ENCODE measurements at places on chromosomes 7 and 10. TPM values are rescaled to one million over a fixed set of nuclear protein-coding genes. Genes with fewer than 3 reads are reported as not detected.

Gene C10orf90
- not detected for total RNA-seq

Gene DDC
- total RNA-seq = 75.9 TPM

Gene UTF1
- not detected for total RNA-seq

Gene EVX1
- not detected for total RNA-seq

Gene KCP
- total RNA-seq = 0.23 TPM

Gene LRRC18
- total RNA-seq = not detected

Gene RBAK
- 16.1 TPM for total RNA-seq

Gene ENKUR
- total RNA-seq = 0.72 TPM

Gene CNPY1
- not detected for total RNA-seq

DNA sequence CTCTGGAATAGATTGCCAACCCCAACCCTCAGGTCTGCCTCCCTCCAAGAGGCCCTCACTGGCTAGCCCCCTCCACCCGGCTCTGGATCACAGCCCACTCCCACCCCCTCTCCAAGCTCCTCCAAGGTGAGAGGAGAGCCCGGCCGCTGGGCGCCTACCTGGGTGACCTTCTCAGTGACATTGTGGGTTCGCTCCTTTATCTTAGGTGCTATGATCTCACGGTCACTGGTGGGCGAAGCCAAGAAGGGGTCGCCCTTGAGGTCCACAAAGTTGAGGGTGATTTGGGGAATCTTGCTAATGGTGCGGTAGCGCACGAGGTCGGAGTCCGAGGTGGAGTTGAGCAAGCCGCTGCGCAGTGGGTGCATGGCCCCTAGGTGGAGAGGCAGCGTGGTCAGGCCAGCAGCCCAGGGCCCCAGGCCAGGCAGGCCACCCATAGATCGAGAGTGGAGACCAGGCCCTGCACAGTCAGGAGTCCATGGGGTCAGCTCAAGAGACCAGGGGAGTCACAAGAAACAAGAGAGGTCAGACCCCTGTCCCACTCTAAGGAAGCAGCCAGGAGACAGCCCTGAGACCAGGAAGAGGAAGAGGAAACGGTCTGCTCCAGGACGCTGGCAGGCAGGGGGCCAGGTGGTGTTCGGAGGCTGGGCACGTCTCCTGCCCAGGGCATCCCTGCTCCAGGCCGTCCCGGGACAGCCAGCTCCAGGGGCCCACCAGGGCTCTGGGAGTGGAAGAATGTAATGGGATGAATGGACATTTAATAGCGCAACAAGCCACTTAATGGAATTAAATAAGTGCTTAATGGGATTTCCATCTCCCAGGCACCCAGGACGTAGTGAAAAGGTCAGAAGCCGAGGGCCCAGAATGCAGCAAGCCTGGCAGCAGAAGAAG, 20.7 kb downstream of the KCNH2 start:
- no peaks in the 10 kb centered on the region for H3K4me1 ChIP-seq
- no peak for DNase-seq
- H3K36me3 ChIP-seq = no peaks in the 10 kb centered on the region
- no peaks in the 10 kb centered on the region for H3K27me3 ChIP-seq
- H3K4me3 ChIP-seq = no peak overlapping the region
- no peak overlapping the region for H3K27ac ChIP-seq

- H3K4me3 ChIP-seq = no peak overlapping the region
- peak overlapping the region; percentile 93 for H3K27ac ChIP-seq
- H3K4me1 ChIP-seq = peaks cover 32% of the 10 kb centered on the region
- H3K27me3 ChIP-seq = no peaks in the 10 kb centered on the region
Measured at GRCh38 chr10:103676851-103677417, 178.4 kb downstream of the SH3PXD2A start.

DNA sequence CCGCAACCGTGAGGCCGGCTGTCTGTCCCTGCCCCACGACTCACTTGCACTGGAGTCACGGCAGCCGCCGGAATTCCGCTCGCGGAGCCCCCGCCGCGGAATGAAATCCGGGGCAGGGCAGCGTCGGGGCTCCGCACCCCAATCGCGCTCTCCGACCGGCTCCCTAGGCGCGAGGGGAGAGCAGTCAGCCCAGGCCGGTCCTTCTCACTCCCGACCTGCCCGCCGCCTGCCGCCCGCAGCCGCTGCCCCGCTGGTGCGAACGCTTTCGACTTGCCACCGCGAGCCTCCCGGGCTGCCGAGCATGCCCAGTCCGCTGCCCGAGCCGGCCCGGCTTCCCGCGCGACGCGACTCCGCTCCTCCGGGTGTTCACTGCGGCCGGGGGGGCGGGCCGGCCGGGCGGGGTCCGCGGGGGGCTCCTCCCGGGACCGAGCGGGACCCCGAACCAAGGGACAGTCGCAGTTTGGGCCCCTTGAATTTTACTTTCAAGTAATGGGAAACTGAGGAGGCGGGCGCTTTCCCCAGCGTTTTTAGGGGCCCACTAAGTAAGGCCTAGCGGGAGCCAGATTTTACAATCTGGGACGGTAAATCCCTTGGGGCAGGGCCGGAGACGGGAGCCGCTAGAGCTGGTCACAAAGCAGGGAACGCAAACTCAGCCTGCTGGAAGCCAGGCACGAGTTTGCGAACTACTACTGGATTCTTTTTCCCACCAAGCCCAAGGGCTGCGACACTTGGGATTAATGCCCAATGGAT, at the start of gene SGMS1:
Gene SGMS1 (minus strand): TSS at position 294 of the 750 bp plus-strand sequence. CDS start 279,842 bp downstream, outside the sequence.
- peaks cover 11% of the 10 kb centered on the region for H3K4me1 ChIP-seq
- H3K27ac ChIP-seq = peak within 1 kb of the TSS; percentile 93
- H3K36me3 ChIP-seq = no peaks in the 10 kb centered on the region
- peak; percentile 88 for DNase-seq
- H3K27me3 ChIP-seq = no peaks in the 10 kb centered on the region
- H3K4me3 ChIP-seq = peak within 1 kb of the TSS; percentile 88

DNA sequence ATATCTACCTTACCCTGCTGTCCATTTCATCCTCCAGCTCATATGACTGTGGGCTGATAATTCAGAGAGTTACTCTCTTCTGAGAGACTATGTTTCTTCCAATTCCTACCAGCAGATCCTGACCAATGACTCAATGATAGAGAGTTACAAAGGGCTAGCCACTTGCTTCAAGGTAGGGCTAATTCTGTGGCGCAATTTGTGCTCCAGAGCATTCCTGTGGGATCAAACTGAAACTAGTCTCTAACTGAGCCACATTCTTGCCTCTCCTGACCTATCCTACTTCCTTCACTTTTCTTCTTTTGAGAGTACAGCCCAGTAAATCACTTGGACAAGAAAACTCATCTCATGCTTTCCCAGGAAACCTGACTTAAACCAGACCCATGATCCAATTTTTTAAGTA, 17.9 kb upstream of the ASZ1 start:
- DNase-seq = peak; percentile 9
- H3K27ac ChIP-seq = no peak overlapping the region
- H3K36me3 ChIP-seq = no peaks in the 10 kb centered on the region
- no peaks in the 10 kb centered on the region for H3K27me3 ChIP-seq
- 0 out of 2 replicates have a peak, but pooled peaks cover 10% of the 10 kb centered on the region for H3K4me1 ChIP-seq

DNA sequence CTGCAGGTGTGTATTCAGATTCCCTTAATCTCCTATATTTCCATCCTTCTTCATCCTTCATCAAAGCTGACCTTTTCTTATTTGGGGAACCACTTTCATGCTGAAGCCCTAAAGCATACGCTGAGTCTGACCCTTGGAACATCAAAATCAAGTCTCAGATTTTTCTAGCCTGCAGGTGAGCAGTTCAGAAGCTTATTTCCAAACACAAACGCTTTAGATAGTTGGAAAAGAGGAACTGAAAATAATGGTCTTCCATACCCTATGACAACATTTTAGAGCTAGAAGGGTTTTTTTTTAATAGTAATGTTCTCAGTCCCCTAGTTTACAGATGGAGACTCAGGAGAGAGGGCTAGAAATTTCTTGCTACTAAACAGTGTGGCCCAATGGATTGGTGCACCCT, 1.6 kb upstream of the AGK start:
- H3K27ac ChIP-seq = no peak overlapping the region
- DNase-seq = no peak
- H3K27me3 ChIP-seq = no peaks in the 10 kb centered on the region
- H3K4me1 ChIP-seq = peaks cover 7% of the 10 kb centered on the region

DNA sequence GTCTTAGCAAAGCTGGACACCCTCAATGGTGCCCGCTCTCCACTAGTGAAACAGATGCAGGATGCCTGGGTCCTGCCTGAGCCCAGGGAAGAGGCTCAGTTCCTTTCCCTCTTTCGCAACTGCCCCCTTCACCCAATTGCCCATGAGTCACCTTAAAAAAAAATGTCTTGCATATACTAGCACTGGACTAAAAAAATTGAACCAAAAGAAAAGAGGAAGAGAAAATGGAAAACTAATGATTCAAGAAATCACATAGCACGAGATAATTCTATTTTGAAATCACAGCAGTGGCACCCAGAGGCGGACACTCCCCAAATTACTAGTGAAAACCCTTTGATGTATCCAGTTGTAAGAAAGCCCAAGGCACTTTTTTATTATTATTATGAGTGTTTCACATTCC, 972.5 kb downstream of the LRMDA start:
- no peaks in the 10 kb centered on the region for H3K4me1 ChIP-seq
- no peak for DNase-seq
- H3K27me3 ChIP-seq = no peaks in the 10 kb centered on the region
- no peaks in the 10 kb centered on the region for H3K36me3 ChIP-seq
- H3K27ac ChIP-seq = no peak overlapping the region

DNA sequence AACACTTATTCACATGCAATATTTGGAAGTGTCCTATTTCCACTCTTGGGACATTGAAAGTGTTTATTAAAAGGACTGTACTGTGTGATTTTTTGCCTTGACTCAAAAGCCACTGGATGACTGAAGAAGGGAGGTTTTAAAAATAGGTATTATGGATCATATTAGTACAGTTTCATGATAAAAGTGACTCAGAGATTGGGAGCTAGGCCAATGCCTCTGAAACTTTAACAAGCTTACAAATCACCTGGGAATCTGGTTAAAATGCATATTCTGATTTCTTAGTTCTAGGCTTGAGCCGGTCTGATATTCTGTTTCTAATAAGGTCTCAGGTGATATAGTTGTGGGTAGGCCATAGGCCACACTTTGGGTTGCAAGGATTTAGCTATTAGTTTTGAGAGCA, 191.2 kb downstream of the PLXDC2 start:
- no peaks in the 10 kb centered on the region for H3K36me3 ChIP-seq
- H3K27me3 ChIP-seq = no peaks in the 10 kb centered on the region
- H3K4me1 ChIP-seq = no peaks in the 10 kb centered on the region
- no peak overlapping the region for H3K4me3 ChIP-seq

GRCh38 chr10:110165239-110165638, 42.2 kb upstream of the MXI1 start:
- H3K4me1 ChIP-seq = peaks cover 54% of the 10 kb centered on the region
- no peak overlapping the region for H3K27ac ChIP-seq
- no peak for DNase-seq
- no peaks in the 10 kb centered on the region for H3K27me3 ChIP-seq

- no peaks in the 10 kb centered on the region for H3K4me1 ChIP-seq
- H3K27ac ChIP-seq = no peak overlapping the region
- no peaks in the 10 kb centered on the region for H3K27me3 ChIP-seq
- no peak overlapping the region for H3K4me3 ChIP-seq
- DNase-seq = no peak
Measured at GRCh38 chr7:127536394-127536691, 49.1 kb downstream of the GCC1 start.

DNA sequence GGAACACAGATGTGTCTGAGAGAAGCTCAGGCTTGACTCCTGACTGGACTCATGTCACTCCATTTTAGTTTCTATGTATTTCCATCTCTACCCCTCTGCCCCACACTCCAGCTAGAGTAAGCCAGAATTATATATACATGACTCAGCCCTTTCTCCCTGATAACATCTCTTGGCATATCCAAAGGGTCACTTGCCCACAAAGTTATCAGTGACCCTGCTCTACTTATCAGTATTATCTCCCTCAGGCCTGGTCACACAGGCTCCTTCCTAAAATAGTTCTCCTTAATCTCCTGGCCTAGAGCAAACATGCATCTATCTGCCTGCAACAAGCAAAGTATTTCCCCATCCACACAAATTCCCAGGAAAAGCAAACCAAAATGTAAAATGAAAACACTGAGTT, 598.3 kb downstream of the SUGCT start:
- no peaks in the 10 kb centered on the region for H3K36me3 ChIP-seq
- H3K27me3 ChIP-seq = no peaks in the 10 kb centered on the region
- peaks cover 31% of the 10 kb centered on the region for H3K4me1 ChIP-seq
- H3K4me3 ChIP-seq = no peak overlapping the region

DNA sequence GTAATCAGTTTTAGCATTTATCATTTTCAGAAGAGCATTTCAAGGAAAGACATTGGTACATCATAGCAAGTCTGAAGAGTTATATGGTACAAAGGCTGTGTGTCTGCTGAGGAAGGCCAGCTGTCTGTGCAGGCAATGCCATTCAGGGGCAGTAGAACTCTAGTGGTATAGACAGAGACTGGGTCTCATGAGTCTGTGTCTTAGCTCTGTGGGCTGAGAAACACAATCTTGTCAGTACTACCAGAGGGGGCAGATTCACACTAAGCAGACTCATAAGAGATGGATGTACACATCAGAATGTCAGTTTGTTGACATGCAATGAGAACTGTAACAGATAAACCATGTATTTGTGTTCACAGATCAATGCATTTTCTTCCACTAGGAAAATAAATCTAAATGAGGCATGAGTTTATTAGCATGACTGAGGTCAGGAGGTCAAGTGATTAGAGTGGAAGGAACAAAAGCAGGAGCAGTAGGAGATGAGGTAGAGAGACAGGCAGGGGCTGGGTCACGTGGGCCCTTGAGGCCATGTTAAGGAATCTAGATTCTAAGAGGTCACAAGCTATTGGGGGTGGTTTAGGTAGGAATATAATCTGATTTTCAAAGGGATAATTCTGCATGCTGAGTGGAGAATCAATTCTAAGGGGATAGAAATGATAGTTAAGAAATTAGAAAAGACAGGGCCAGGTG, 7.5 kb upstream of the GGCT start:
- no peaks in the 10 kb centered on the region for H3K27me3 ChIP-seq
- peaks cover 10% of the 10 kb centered on the region for H3K4me1 ChIP-seq
- no peak overlapping the region for H3K4me3 ChIP-seq
- no peak overlapping the region for H3K27ac ChIP-seq
- DNase-seq = no peak
- H3K36me3 ChIP-seq = no peaks in the 10 kb centered on the region

GRCh38 chr10:3566627-3567026, 218.4 kb downstream of the KLF6 start:
- no peak for DNase-seq
- no peaks in the 10 kb centered on the region for H3K4me1 ChIP-seq
- no peak overlapping the region for H3K27ac ChIP-seq
- H3K36me3 ChIP-seq = no peaks in the 10 kb centered on the region
- no peaks in the 10 kb centered on the region for H3K27me3 ChIP-seq
- H3K4me3 ChIP-seq = no peak overlapping the region

- H3K36me3 ChIP-seq = no peaks in the 10 kb centered on the region
- DNase-seq = no peak
- no peaks in the 10 kb centered on the region for H3K27me3 ChIP-seq
- H3K27ac ChIP-seq = no peak overlapping the region
Measured at GRCh38 chr10:60896033-60896432, 48.0 kb downstream of the RHOBTB1 start.

GRCh38 chr7:100696123-100696521, 2.1 kb upstream of the GIGYF1 start:
- no peak for DNase-seq
- no peak overlapping the region for H3K27ac ChIP-seq
- no peaks in the 10 kb centered on the region for H3K27me3 ChIP-seq
- no peaks in the 10 kb centered on the region for H3K36me3 ChIP-seq
- H3K4me1 ChIP-seq = peaks cover 19% of the 10 kb centered on the region
- H3K4me3 ChIP-seq = no peak overlapping the region

DNA sequence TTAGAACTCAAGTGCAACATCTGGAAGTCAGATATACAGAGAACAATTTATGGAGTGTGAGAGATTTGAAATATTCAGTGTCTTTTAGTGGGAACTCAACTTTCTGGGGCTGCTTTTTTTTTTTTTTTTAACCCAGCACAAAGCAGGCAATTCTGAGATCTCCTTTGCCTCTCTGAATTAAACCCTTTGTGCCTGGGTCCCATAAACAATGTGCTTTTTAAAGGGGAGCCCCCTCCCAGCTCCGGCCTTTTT, 146.8 kb downstream of the CELF2 start:
- no peaks in the 10 kb centered on the region for H3K36me3 ChIP-seq
- H3K27me3 ChIP-seq = no peaks in the 10 kb centered on the region
- H3K27ac ChIP-seq = no peak overlapping the region
- no peak overlapping the region for H3K4me3 ChIP-seq
- H3K4me1 ChIP-seq = no peaks in the 10 kb centered on the region
